ENCODE measurements at places on chromosomes 6 and 20. TPM values are rescaled to one million over a fixed set of nuclear protein-coding genes. Genes with fewer than 3 reads are reported as not detected.

Gene WFDC2
- 172 TPM for total RNA-seq

Gene FAM8A1
- 29.8 TPM for total RNA-seq

Gene ZNF391
- total RNA-seq, result 2.0 TPM

Gene GABRR2
- total RNA-seq, result 1.2 TPM

Gene TEAD3
- 17.0 TPM for total RNA-seq

Gene PNPLA1
- 0.27 TPM for total RNA-seq

Gene DLL1
- total RNA-seq, result 12.9 TPM

Gene SOBP
- 6.9 TPM for total RNA-seq

Gene TM9SF4
- total RNA-seq, result 49.7 TPM

Gene TTPAL
- total RNA-seq, result 9.6 TPM

Gene RNF144B
- total RNA-seq, result 109 TPM

Gene FAM83B
- total RNA-seq, result 0.12 TPM

Gene TGM3
- total RNA-seq, result 0.32 TPM

Gene RAD21L1
- not detected for total RNA-seq

Gene SLC24A3
- 7.9 TPM for total RNA-seq

Gene TCFL5
- total RNA-seq, result 8.2 TPM

All from lower lobe of right lung (tissue), 2 donors.